Left lung (tissue), 14 donors: ENCODE measurements at places on chromosomes 7 and 10. TPM values are rescaled to one million over a fixed set of nuclear protein-coding genes. Genes with fewer than 3 reads are reported as not detected.

Gene GHRHR
- not detected for total RNA-seq

Gene IFT22
- 18.8 TPM for total RNA-seq

Gene ATAD1
- total RNA-seq, result 49.7 TPM

Gene HMX2
- total RNA-seq, result not detected

- H3K4me1 ChIP-seq, result no peaks in the 10 kb centered on the region
- H3K4me3 ChIP-seq, result no peak overlapping the region
- H3K27ac ChIP-seq, result no peak overlapping the region
- H3K36me3 ChIP-seq, result no peaks in the 10 kb centered on the region
Measured at GRCh38 chr7:142478479-142479220, 220.8 kb upstream of the PRSS58 start.

DNA sequence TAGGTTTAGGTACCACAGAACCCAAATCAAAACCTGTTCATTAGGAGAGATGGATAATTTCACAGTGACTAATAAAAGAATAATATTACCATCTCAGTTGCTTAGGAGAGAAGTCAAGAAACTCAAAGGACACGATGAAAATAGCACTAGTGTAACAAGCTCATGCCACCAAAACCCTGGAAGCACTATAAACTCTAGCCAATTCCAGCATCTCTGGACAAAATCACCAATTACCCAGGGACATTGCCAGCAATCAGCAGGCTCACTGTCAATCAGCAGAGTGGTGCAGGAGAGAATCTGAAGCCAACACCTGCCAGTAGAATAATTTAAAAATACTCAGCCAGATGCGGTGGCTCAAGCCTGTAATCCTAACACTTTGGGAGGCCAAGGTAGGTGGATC, 88.9 kb downstream of the ARMH3 start:
- peaks cover 22% of the 10 kb centered on the region for H3K4me1 ChIP-seq
- no peaks in the 10 kb centered on the region for H3K27me3 ChIP-seq
- no peak for DNase-seq
- H3K36me3 ChIP-seq, result no peaks in the 10 kb centered on the region

- no peak for DNase-seq
- no peaks in the 10 kb centered on the region for H3K36me3 ChIP-seq
- H3K4me3 ChIP-seq, result no peak overlapping the region
- H3K4me1 ChIP-seq, result peaks cover 4% of the 10 kb centered on the region
Measured at GRCh38 chr7:127417346-127417745, 24.8 kb upstream of the ZNF800 start.
